ENCODE measurements at places on chromosomes 7 and 10. TPM values are rescaled to one million over a fixed set of nuclear protein-coding genes. Genes with fewer than 3 reads are reported as not detected.

Gene ADAP1
- polyA plus RNA-seq: 4.4 TPM

Gene EPHA1
- polyA plus RNA-seq: not detected

Gene SRGN
- 28.7 TPM for polyA plus RNA-seq

Gene DNAH11
- polyA plus RNA-seq: not detected

Gene SPOCK2
- 45.1 TPM for polyA plus RNA-seq

Gene RHOBTB1
- polyA plus RNA-seq: 0.43 TPM

Gene IMPDH1
- polyA plus RNA-seq: 39.6 TPM

Gene DBNL
- polyA plus RNA-seq: 359 TPM

Gene FAM25C
- not detected for polyA plus RNA-seq

Gene SLC29A4
- polyA plus RNA-seq: not detected

Gene NEURL1
- 0.32 TPM for polyA plus RNA-seq

Gene FAM149B1
- polyA plus RNA-seq: 6.0 TPM

Gene NEUROG3
- not detected for polyA plus RNA-seq

Gene MSS51
- polyA plus RNA-seq: 0.44 TPM

Gene GFRA1
- polyA plus RNA-seq: not detected

Gene SPDYE2B
- polyA plus RNA-seq: 0.42 TPM

Gene CYP3A7
- polyA plus RNA-seq: not detected

Gene ASZ1
- polyA plus RNA-seq: not detected

Gene SDK1
- 0.44 TPM for polyA plus RNA-seq

Gene WDFY4
- polyA plus RNA-seq: 81.0 TPM

Gene RNF32
- 1.3 TPM for polyA plus RNA-seq

Gene GPR158
- not detected for polyA plus RNA-seq

Gene PODXL
- polyA plus RNA-seq: 0.90 TPM

Gene ASB10
- not detected for polyA plus RNA-seq

Gene GRM3
- not detected for polyA plus RNA-seq

Gene CUZD1
- 0.29 TPM for polyA plus RNA-seq

Gene TRIM50
- polyA plus RNA-seq: not detected

Gene WDR86
- 3.5 TPM for polyA plus RNA-seq

Gene METTL27
- 0.61 TPM for polyA plus RNA-seq

Gene PDE6C
- polyA plus RNA-seq: not detected

Gene CTTNBP2
- not detected for polyA plus RNA-seq

Gene NCAPG2
- 3.9 TPM for polyA plus RNA-seq

Gene PAX4
- polyA plus RNA-seq: not detected

Gene AHCYL2
- polyA plus RNA-seq: 3.6 TPM

All from naive B cell (primary cell).